Right lobe of liver (tissue), 6 donors: ENCODE measurements at places on chromosomes 2 and 18. TPM values are rescaled to one million over a fixed set of nuclear protein-coding genes. Genes with fewer than 3 reads are reported as not detected.

Gene SS18
- 26.6 TPM for total RNA-seq

Gene HAAO
- 60.7 TPM for total RNA-seq

DNA sequence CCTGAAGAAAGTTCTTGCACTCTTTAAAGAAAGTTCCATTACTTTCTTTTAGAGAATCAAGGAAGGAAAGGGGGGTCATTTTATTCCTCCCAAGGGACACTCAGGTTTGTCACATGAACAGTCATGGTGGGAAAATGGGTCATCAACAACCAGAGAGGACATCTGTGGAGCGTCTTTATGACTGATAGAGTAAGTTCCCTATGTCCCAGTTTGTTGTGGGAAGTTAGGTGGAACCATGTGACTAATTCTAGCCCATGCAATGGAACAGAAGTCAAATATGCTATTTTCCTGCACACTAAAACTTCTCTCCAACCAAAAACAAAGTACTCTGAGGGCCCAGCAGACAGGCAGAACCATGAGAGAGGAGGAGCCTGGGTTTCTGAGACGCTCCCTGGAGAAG lies 165.6 kb upstream of the SERTAD2 start:
- DNase-seq = no peak

- DNase-seq = no peak
Measured at GRCh38 chr18:12883372-12883683, 709 bp downstream of the PTPN2 start.

- no peak for DNase-seq
Measured at GRCh38 chr2:187550857-187551256, 3.4 kb downstream of the TFPI start.

DNA sequence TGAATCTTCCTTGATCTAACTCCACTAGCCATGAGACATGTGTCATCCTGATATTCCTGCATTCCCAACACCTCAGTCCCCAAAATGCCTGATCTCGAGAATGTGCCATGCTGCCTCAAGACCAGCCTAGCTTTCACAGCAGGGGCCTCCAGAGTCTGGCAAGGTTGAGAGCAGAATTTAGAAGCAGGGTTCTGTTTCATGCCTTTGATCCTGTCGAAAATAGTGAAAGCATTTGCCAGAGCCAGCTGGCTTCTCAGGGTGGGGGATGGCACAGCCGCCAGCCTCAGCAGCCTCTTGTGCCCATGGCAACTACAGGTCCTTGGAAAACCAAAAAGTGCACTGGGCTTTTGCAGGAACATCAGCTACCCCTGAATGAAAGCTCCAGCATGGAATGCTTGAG lies 143.5 kb downstream of the RTN4 start:
- DNase-seq = no peak

GRCh38 chr2:127170452-127171197 lies 49.5 kb downstream of the CYP27C1 start:
- no peak for DNase-seq

DNA sequence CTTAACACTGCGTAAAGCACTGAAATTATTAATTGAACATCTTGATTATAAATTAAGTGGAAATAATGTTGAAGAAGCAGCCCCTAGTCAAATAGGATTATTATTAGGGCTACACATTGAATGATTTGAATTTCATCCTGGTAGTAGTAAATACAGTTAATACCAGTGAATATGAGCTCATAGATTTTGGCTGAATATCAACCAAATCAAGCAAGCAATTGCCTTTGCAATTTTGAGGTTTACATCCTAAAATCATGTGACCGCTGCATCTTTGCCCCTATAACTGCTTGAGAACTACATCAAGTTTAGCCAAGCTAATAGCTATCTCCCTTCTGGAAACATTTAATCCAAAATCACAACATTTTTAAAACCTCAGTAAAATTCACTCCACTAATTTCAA lies 801.2 kb upstream of the PIK3C3 start:
- DNase-seq = no peak
